T-helper 1 cell (primary cell): ENCODE measurements at places on chromosomes 11 and 22.
A peak's percentile ranks its signal among the peaks of the same experiment; 100 is the strongest.

GRCh38 chr11:78179459-78180071, 8.9 kb downstream of the KCTD21 start:
- no peak for DNase-seq

GRCh38 chr22:42959576-42960509, 55.1 kb downstream of the PACSIN2 start:
- DNase-seq, result no peak

DNA sequence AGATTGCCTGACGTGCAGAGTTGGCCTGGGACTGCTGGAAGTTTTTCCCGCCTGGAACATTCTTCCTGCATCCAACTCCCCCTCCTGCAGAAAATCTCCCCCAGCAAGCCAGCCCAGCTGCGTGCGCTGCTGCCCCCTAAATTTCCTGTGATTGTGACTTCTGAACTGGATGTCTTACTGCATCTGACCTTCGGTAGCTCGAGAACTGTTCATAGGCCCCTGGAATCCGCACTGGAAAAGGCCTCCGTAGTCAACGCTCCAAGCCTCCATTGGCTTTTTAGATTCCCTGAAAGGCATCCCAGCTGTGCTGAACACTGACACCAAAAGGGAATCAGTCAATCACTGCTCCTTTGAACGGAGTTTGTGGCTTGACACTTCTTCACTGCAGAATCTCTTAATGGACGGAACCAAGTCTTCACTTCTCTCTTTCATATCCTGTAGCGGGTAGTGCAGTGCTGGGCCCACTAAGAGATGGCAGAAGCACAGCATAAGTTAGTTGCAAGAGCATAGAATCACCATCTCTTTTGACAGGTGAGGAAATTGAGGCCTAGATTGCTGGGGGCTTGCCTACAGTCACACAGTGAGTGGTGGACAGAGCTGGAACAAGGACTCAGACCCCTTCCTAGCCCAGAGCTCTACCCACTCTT, 14.2 kb upstream of the RASD2 start:
- no peak for DNase-seq

GRCh38 chr11:34126959-34127848, 21.8 kb downstream of the NAT10 start:
- DNase-seq, result no peak

- DNase-seq, result no peak
These were observed 9.5 kb downstream of the PDE3B start for GRCh38 chr11:14653090-14653489.

DNA sequence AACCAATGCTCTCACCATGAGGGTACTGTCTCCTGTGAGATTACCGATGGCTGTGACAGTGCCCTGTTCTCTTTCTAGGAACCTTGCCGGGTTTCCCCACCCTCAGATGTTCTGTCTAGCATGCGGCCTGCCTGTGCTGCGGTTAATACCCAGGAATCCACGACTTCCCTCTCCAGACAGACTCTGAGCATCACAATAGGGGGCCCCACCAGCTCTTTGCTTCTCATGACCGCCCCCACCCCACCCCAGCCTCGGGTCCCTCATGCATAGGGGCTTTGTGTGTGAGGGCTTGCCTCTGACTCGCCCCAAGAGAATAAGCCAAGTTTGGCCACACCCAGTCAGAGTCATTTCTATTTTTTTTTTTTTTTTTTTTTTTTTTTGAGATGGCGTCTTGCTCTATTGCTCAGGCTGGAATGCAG, 10.3 kb downstream of the PARVG start:
- DNase-seq, result no peak

- DNase-seq, result no peak
These were observed 5.5 kb downstream of the ADM start for GRCh38 chr11:10310301-10310841.

GRCh38 chr11:88250566-88251242, 75.5 kb upstream of the RAB38 start:
- DNase-seq, result no peak

GRCh38 chr22:41911001-41911611, 3.8 kb downstream of the SHISA8 start:
- no peak for DNase-seq

DNA sequence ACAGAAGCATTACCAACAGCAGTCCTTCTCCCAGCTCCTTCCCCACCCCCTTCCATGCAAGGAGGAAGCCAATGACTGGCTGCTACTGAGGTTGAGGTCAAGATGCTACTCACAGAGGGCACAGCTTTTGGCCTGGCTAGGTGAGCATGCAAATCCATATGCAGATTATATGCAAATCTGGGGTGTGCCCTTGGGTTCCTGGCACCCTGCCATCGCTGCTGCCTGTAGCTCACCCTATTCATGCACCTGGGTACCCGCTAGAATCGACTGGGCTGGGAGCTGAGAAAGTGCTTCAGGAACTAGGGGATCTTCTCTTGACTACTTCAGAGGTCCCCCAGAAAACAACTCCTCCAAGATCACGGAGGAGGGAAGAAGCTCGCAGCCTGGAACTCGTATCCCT, 4.0 kb downstream of the DSCAML1 start:
- no peak for DNase-seq

DNA sequence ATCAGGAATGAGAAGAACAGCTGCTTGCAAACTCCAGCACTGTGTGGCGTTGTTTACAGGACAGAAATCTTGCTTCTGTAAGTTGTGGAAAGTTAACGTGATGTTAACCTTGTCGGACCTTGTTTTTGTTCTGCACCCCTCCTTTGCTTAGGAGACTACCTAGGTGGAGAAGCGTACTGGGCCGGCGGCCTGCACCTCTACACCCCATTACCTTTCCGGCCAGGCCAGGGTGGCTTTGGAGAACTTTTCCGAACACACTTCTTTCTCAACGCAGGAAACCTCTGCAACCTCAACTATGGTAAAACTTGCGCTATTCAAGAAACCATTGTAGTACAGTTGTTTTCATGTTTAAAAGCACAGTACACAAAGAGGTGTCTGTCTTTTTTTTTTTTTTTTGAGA, 33.7 kb downstream of the SAMM50 start:
- no peak for DNase-seq

GRCh38 chr11:120555433-120555773, 43.9 kb downstream of the GRIK4 start:
- no peak for DNase-seq

- no peak for DNase-seq
These were observed 3.3 kb downstream of the LTO1 start for GRCh38 chr11:69671734-69672465.

- no peak for DNase-seq
These were observed 174.7 kb upstream of the B3GAT1 start for GRCh38 chr11:134586726-134587125.

GRCh38 chr11:63761188-63761587, 7.4 kb downstream of the ZFTA start:
- DNase-seq, result no peak

DNA sequence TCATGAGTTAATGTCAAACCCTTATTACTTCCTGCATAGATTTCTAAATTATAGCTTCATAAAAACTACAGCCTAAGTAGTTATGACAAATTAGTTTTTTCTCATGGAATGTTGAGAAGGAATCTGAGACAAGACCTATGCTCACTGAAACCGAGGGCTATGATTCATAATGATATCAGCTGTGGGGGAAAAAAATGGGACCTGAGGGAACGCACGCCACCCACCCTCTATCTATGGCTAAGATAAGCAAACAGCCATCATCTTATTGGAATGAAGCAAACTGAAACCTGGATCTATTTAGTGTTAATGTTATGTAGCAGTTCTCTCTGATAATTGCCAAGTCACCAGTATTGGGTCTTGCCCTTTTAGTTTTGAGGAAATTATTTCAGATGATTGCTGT, 906.9 kb upstream of the RAG2 start:
- DNase-seq, result no peak

- DNase-seq, result no peak
These were observed 629 bp downstream of the CCKBR start for GRCh38 chr11:6260207-6260726.

DNA sequence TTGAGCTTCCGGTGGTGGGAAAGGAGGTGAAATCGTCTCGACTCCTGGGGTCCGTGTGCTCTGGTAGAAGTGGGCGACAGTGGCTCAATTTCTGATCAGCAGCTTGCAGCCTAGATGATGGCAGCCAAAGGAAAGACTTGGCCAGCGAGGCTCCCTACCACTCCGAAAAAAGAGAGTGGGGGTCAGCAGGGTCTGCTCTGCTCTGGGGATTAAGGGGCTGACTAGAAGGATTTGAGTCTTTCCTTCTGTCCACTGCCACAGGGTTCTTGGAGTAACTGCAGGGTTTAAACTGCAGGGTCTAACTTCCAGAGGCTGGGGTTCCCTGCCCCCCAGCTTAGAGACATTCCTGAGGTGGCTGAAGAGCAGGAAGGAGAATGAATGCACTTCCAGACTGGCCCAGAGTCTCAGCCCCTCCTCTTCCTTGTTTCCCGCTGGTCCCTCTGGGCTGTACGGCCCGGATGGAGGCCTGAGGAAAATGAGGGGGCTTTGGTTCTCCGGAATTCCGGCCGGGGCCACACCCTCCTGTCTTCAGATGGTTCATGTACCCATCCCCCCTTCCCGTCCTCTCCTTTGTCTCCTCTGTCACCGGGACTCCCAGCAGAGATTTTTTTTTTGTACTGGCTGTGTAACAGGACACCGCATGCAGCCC, 907 bp downstream of the SERPINH1 start:
- DNase-seq, result no peak

DNA sequence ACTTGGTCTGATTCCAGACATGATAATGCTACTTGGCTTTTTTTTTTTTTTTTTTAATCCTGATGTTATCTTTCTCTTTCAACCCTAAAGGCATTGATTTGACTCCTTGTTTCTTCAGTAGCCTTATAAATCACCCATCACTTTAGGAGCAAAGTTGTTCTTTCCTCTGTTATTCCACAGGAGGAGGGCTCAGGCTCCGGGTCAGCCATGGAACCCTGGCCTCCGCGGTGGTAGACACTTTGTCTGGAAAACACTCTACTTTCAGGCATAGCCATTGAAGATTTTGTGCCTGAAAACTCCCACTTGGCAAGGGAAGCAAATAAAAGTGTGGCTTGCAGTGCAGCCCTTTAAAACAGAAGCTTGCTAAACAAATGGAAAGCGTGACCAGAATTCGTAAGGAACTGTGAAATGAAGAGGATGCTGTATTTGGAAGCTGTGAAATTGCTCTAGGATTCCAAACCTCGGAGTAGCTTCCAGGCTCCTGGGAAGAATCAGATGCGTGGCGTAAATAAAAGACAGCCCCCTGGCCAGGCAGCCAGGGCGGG, 44.9 kb downstream of the ARHGAP8 start:
- no peak for DNase-seq

DNA sequence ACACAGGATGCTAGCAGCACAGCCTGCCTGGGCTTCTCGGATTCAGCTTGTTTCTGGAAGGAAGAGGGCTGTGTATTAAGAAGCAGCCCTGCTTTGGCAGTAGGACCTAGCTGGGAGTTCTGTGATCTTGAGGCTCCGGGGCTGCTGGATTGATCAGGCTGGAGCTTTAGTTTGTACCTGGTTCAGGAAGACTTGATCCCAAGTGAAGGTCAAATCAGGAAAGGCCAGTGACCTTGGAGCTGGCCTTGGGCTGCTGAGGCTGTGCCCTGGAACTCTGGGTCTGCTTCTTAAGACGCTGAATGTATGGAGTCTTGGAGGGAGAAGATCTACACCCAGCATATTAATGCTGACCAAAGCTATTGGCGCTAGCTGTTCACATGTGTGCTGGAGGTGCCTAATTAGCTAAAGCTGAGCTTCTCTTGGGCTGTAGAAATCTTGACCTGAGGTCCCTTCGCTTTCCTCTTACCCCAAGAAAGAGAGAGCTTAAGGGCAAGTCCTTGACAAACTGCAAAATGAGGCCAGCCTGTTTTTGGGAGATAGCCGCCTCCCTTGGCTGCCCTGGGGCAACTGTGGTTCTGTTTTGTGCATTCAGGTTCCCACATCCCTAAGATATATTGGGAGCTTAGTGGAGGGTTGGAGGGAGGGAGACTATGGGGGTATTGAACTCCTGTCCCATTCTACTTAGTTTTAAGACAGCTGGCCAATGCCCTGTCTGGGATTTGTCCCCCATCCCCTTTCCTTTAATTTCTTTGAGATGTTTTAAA, 135.9 kb downstream of the DBX1 start:
- DNase-seq, result no peak

GRCh38 chr11:134282121-134283045, 6.2 kb downstream of the GLB1L3 start:
- no peak for DNase-seq

- no peak for DNase-seq
These were observed 146.5 kb downstream of the ELP4 start for GRCh38 chr11:31656051-31656450.

- peak; percentile 13 for DNase-seq
These were observed 41.7 kb upstream of the AQP11 start for GRCh38 chr11:77547863-77548551.

DNA sequence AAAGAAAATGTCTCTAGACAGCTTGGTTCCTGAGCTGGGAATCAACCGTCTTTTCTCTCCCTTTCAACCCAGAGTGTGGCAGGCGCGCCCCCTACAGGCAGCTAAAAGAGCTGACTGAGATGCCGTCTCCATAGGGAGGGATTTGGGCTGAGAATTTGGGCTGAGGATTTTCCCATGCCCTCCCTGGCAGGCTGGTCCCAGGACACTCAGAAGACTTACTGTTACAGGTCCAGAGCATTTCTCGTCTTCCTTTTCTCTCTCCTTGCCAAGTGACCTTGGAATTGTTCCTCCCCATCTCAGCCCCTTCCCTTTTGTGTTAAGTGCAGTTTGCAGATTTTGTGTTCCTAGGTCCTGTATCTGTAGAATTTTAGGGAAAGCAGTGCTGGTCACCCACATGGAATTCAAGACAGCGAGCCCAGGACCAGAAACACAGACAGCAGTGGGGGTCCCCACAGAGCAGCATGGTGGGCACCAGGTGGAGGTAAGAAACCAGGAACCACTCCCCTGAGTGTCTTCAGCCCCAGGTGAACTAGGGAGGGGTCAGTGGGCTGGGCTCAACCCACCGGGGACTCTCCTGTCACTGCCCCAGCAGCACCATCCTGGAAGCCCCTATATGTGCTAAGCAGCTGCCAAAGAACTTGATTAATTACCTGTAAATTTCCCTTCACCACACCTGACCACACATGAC, 9.9 kb upstream of the IGLL5 start:
- peak; percentile 71 for DNase-seq

- DNase-seq, result no peak
These were observed 94.5 kb downstream of the ME3 start for GRCh38 chr11:86577644-86578636.

DNA sequence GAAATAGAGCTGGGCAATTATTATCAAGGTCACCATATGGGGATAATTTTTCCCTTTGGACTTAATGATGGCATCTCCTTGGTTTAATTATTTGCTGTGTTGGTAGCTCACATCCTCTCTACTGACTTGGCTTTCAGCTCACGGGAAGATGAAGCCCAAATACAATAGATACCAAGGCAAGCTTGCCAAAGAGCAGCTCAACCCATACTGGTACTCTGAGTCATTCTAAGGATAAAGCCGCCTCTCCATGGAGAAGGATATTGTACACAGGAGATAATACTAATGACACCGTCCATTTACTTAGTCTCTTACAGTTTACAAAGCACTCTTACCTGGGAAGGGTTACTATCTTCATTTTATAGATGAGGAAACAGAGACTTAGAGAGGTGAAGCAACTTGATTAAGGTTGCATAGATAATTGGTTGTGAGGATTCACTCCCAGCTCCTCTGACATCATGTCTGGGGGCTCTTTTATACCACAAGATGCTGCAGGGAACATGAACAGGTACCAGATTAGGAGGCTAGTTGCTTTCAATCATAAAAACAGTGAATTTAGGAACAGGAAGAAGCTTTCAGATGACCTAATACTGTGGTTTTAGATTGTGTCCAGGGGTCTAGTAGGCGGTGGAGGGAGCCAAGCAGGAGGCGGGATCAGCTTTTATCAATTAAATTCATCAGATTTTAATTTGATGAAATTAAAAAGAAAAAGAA, 48.3 kb upstream of the PICALM start:
- DNase-seq, result no peak
